ENCODE measurements at places on chromosomes 1 and 21.

DNA sequence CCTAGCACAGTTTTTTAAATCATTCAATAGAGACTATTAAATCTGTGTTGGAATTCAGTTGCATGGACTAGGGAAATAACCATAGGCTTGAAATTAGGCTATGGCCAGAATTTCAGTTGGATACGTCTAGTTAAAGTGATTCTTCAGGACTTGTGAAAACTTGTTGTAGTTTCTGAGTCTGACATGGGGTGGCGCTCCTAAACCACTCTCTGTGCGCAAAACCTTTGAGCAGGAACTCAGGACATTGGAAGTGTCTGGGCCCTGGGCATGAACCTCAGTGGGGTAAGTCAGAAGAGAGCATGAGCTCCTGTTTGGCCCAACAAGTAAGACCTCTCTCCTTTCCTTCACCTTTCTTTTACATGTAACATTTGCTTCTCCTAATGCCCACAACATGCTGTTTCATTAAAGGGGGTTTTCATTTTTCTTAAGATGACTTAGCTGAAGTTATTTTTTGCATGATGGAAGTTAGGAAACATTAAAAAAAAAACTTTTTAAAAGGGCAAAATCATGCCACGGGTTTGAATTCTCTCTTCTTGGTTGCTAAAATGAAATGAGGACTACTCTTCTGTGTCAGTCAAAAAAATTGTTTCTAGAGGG lies 17.1 kb upstream of the CCDC190 start:
- DNase-seq: no peak

- no peak for DNase-seq
Measured at GRCh38 chr21:44429894-44430293, 25.4 kb upstream of the LRRC3 start.

DNA sequence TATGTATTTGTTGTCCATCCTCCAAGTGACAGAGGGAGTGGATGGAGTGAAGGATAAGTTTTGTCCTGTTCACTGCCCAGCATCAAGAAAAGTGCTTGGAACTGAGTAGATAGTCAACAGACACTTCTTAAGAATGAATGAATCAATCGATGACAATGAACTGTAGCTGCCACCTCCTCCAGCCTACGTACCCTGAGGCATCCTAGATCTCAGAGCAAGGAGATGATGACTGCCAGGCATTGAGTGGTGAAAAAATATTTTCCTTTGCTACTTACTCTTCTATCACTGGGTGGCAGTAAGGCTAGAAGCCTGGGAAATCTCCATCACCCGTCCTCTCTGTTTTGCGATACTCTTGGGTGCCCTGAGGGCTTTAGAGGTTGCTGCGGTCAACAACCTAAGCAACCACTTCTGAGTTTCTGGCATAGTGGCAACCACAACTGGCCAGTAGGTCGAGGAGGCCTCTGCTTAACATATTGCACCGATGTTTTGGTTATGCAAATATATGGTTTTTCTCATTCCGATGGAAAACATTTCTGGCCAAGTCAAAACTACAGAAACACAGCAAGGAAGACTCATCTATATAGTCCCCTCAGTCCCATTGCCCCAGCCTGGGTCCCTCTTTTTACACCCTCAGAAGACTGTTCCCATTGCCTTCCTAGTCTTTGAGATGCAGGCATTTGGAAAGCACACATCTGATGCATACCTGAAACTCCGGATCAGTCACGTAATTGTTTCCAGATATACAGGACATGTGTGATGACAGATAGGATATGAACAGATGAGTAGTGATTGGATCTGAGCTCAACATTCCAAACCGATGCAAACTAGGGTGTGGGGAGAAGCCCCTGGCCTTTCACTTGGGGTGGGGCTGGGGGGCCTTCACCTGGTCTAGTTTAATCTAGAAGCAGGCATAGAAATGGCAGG lies 136.8 kb downstream of the RUNX1 start:
- DNase-seq: no peak

- peak; percentile 60 for DNase-seq
Measured at GRCh38 chr1:109655615-109656519, at the start of gene GSTM4. Gene GSTM4, plus strand, starts transcription at chr1:109656099. Its CDS starts 291 bp downstream, at chr1:109656390.

- DNase-seq: no peak
Measured at GRCh38 chr21:31874812-31875212, 2.0 kb downstream of the HUNK start.

GRCh38 chr1:59431566-59432294 lies 134.8 kb downstream of the FGGY start:
- DNase-seq: no peak

- DNase-seq: no peak
Measured at GRCh38 chr1:1775327-1776226, 2.7 kb downstream of the NADK start.

DNA sequence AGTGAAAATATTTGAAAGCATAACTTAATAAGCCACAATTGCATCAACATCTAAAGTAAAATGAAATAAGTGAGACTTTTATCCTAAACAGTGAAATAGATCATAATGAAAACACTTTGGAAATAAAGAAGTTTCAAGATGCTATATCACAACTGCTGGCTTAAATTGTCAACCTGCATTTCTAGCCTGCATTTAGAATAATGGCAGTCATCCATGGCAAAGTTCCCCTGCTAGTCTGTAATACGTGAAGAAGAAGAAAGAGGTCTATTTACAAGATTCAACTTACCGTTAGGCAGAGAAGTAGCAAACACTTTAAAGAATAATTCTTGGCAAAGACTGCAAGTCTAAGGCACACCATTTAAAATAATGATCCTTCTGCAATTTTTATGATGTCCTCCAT lies 133.6 kb downstream of the DPYD start:
- DNase-seq: no peak

GRCh38 chr1:62308606-62309005 lies 10.6 kb downstream of the KANK4 start:
- DNase-seq: no peak

DNA sequence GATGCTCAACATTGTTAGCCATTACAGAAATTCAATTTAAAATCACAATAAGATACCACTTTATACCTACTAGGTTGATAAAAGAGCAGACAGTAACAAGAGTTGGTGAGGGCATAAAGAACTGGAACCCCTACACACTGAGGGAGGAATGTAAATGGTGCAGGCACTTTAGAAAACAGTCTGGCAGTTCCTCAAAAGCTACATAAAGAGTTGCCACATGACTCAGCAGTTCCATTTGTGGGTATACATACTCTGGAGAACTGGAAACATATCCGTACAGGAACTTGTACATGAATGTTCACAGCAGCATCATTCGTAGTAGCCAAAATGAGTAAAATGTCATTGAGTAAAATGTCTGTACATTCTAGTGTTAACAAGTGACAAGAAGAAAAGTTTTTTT lies 17.0 kb downstream of the NSL1 start:
- no peak for DNase-seq

DNA sequence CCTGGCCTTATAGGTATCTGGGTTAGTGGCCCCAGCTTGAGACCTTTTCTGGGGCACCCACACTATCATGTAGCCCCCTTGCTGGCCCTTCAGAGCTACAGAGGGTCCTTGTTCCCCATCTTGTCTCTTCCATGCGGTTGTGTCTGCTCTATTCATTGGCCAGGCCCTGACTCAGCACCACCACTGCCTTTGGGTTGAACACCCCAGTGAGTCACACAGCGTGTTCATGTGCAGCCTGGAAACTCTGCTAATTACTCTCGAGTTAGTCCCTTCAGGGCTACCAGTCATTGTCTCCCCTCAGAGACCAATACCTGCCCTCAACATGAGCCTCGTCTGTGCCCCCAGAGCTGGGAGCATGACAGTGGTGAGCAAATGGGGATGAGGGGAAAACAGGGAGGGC lies 28.2 kb upstream of the IKBKE start:
- no peak for DNase-seq

- no peak for DNase-seq
Measured at GRCh38 chr1:158126425-158126824, 54.3 kb upstream of the CD1D start.

DNA sequence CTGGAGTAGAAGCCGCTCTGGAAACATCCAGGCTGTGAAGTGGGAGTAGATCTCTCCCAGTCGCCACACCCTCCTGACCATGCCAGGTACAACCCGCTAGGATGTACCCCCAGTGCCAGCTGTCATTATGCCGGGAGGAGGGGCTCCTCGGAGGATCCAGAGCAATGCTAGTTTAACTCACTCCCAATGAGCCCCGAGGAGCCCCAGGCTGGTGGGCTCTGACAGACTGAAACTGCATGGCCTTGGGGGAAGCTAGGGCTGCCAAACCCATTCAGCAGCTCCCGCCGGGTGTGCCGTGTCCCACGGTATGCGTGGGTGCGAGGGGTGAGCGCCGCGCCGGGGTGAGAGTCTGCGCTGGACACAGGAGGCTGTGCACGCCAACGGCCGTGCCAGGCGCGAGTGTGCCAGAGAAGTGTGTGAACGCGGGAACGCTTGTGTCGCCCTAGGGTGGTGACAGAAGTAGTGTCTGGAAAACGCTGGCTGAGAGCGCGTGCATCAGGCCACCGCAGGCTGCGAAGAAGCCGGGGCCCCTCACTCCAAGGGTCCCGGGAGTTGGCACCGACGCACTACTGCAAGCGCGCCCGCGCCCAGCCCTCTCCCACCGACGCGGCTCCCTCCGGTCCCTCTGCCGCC lies 177.1 kb upstream of the EDN2 start:
- DNase-seq: no peak

- DNase-seq: no peak
Measured at GRCh38 chr1:158527190-158527815, 26.9 kb downstream of the OR6Y1 start.

DNA sequence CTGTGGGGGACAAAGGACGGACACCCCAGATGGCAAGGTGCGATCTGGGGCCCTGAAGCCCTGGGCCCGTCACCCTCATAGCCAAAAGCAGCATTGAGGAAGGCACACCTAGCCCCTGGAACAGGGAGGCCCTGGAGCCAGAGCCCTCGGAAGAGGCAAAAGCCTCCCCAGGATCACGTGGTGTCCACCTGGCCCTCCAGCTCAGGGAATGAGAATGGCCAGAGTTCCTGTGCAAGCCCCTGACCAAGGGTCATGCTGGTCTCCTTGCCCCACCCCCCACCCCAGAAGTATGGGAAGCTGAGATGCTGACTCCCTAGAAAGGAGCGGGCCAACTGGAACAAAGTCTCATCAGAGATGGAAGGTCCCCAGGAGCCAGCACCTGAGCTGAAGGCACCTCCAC lies 1.0 kb upstream of the PDZK1IP1 start:
- no peak for DNase-seq

- no peak for DNase-seq
Measured at GRCh38 chr1:119367432-119368124, 1.0 kb upstream of the HAO2 start.

DNA sequence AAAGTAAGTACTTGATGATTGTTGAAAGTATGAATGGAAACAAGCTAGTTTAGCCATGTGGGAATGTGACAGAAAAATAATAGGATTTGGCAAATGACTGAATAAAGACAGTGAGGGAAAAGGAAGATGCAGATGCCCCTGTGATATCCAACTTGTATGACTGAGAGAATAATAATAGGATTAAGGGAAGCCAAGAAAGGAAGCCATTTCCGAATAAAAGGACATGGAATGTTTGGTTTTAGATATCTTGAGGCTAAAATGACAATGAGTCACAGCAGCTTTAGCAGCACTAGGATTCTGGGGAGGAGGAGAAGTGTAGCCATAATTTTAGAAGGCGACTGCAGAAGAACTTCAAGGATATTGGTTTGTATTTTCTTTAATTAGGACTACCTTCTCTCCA lies 109.2 kb downstream of the TTLL7 start:
- DNase-seq: no peak

DNA sequence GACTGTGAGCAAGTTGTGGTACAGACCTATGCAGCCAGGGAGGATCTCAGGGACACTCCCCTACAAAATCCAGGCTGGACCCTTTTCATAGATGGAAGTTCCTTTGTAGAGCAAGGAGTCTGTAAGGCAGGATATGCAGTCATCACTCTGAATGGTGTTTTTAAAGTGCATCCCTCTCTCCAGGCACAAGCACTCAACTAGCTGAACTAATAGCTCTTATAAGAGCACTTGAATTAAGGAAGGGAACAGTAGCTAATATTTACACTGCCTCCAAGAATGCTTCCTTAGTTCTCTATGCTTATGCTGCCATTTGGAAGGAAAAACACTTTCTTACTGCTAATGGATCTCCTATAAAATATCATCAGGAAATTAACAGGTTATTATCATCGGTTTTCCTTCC lies 27.0 kb upstream of the SMYD3 start:
- DNase-seq: no peak
